ENCODE measurements at places on chromosomes 3 and 15. TPM values are rescaled to one million over a fixed set of nuclear protein-coding genes. Genes with fewer than 3 reads are reported as not detected.

DNA sequence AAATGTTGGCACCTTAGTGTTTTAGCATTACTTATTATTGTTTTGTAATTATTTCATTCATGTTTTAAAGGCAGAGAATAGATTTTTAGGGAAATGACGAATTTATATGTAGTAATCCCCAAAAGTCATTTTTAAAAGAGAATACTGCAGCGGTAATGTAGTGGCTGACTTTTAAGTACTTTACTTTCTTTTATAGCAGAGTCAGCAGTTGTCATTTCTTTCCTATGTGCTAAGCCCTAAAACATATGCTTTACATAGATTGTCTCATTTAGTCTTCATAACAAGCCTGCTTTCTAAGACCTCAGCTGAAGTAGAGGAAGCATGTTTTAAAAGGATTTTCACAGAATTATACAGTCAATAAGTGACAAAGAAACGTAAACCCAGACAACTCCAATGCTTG, 102.1 kb upstream of the PEX5L start:
- DNase-seq, result no peak

- DNase-seq, result no peak
Measured at GRCh38 chr3:101155825-101156224, 162.6 kb upstream of the ABI3BP start.

GRCh38 chr15:61700803-61701202, 359.4 kb downstream of the VPS13C start:
- DNase-seq, result no peak

DNA sequence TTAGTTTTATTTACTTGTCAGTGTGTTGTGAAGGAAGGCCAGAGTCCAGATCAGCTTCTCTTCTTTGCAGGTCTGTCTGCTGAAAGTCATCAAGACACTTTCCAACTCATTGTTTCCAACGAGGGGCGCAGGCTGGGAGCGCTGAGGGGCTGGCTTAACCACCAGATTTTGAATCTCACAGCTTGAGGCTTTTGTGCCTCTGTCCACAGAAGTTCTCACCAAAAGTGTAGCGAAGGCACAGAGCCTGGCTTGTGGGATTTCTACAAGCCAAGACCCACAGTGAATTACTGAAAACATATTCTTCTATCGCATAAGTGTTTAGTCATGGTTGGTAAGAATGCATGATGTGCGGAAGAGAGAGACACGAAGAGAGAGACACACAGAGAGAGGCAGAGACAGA, 35.2 kb downstream of the BHLHE40 start:
- DNase-seq, result no peak

GRCh38 chr3:177689869-177690268, 492.6 kb upstream of the TBL1XR1 start:
- DNase-seq, result no peak

DNA sequence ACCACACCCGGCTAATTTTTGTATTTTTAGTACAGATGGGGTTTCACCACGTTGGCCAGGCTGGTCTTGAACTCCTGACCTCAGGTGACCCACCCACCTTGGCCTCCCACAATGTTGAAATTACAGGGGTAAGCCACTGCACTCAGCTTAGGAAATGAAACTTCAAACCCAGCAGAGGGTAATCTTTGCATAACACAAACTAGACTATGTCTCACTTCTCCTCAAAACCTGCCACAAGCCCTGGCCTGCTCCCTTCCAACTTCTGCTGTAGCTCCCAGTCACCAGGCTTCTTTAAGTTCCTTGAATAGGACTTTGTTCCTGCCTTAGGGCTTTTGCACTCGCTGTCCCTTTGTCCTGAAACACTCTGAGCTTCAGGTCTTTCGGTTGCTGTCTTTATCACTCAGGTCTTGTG, 39.2 kb upstream of the SEMA4B start:
- no peak for DNase-seq

- DNase-seq, result no peak
Measured at GRCh38 chr3:16182612-16183011, 8.1 kb downstream of the GALNT15 start.

Gene LRRC31
- total RNA-seq, result 2.8 TPM

DNA sequence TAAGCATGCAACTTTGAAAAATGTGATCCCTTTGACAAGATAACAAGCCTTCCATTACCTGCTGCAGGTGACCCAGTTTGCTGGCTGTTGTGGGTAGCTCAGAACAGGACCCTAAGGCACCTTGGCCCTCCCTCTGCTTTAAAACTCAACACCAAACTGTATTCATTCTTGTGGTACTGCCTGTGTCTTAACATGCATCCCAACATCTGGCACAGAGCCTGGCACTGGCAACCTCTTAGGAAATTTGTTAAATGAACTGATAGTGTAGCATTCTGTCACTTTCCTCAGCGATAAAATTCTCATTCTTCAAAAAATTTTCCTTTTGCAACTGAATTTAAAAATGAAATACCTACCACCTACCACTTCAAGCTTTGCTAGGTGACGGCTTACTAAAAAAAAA, 287.3 kb upstream of the ADAMTS9 start:
- DNase-seq, result no peak

Gene CCR3
- total RNA-seq, result 0.17 TPM

GRCh38 chr3:50287262-50287661, 5.0 kb downstream of the IFRD2 start:
- no peak for DNase-seq

GRCh38 chr3:184558726-184559125, 2.9 kb upstream of the EPHB3 start:
- DNase-seq, result no peak

Gene CP
- 5.4 TPM for total RNA-seq

Gene TM6SF1
- total RNA-seq, result not detected

Gene PDIA3
- 431 TPM for total RNA-seq

Gene SERPINI1
- 2.2 TPM for total RNA-seq

Gene HIGD1A
- 90.4 TPM for total RNA-seq

DNA sequence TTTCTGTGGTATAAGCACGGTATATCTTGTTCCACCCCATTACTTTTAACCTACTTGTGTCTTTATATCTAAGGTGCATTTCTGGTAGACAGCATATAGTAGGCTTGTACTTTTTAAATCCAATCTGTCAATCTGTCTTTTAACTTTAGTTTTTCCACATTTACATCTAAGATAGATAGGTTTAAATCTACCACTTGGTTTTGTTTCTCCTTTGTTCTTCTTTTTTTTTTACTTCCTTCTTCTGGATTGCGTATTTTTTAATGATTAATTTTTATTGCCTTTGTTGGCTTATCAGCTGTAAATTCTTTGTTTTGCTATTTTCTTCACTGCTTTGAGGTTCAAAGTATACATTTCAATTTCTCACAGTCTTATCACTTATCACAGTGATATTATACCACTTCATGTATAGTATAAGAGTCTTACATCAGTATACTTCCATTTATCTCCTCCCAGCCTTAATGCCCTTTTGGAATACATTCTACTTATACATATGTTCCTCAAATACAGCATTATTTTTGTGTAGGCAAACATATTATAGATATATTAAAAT, 31.0 kb downstream of the IQCB1 start:
- no peak for DNase-seq

Gene KLHL40
- total RNA-seq, result not detected

Gene GNB5
- 35.6 TPM for total RNA-seq

- no peak for DNase-seq
Measured at GRCh38 chr3:48928679-48929078, 10.0 kb downstream of the ARIH2 start.

Gene SMCO1
- not detected for total RNA-seq

Gene FOXL2
- 0.86 TPM for total RNA-seq

DNA sequence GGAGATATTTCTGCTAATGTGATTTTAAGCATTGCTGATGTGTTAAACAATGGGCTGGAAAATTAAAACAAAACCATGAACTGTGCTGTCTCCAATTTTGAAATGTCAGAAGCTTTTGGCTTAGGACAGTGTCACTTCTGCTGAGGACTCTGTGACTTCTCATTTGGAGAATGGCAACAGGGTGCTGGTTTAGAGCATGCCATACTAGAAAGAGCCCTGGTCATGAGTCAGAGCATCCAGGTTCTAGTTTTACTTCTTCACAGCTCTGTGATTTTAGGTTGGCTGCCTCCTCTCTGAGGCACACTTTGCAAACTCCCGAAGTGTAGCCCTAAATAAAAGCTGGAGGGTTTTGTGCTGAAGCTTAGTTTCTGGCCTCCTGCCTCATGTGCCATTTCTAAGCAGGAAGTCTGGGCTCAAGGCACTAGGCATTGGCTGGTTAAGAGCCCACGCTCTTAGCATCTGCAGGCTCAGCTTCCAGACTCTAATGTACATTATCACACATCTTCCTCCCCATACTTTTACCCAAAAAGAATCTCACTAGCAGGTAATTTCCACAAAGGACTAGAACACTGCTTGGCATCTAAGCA, 193.8 kb downstream of the CNTN3 start:
- DNase-seq, result no peak

DNA sequence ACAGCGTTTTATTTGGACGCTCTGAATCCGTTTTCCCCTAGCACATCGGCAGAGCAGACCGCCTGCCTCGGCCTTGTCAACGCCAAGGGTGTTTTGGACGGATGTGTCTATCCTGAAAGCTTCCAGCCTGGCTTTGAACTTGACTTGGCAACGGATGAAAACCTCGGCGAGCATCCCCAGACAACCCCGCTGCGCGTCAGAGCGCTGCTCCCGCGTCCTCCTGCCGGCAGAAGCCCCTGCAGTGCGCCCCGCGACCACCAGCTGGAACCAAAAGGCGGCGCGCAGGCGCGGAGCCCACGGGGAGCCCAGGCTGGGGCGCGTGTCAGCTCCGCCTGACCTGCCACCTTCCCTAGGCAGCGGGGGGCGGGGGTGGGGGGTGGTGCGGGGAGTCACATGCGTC, 26.2 kb upstream of the ARL8B start:
- no peak for DNase-seq

DNA sequence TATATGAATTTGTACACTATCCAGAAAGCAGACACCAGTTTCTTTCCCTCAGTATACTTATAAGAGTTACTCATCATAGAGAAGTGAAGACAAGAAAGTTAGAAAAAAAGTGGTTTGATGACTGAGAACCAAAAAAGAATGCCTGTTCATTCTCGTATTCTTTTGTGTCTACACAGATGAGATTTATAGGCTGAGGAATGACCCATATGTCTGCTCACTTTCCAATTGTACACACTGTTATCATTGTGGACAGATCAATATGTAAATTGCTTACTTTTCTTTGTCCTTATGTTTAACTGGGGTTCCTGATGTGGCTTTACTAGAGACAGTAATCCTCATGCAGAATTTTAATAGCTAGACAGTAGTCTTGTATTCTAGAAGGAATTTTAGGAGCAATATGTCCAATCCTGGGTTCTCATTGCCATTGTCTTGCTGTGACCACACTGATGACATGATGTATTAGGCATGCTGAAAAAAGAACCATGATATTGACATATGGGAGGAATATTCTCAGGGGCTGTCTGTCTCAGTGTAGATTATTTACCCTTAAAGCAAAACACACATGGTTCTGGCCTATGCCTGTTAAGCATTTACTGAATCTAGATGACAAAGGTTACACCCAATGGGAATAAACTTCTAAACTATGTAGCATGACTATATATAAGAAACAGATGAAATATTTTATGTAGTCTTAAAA, 669.7 kb downstream of the ROBO1 start:
- DNase-seq, result no peak

Gene SLC51A
- not detected for total RNA-seq

- no peak for DNase-seq
Measured at GRCh38 chr15:93493172-93493571, 404.2 kb upstream of the RGMA start.

DNA sequence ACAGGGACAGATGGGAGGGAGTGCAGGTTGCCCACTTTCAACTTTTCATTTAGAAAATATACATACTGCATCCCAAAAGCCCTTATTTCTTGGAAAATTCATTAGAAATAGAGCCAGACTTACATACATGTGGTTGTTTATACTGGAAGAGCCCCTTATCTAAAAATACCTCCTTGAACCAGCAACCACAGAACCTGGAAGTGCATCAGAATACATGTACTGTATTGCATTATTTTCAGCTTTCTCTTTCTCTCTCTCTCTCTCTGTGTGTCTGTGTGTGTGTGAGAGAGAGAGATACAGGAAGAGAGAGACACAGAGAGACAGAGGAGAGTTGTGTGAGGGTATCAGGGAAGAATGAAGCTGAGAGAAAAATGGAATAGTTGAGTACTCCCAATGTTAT, 29.5 kb upstream of the LSAMP start:
- DNase-seq, result no peak

GRCh38 chr3:102084006-102084405, 234.7 kb downstream of the NFKBIZ start:
- DNase-seq, result no peak

Gene PAQR9
- 1.3 TPM for total RNA-seq

DNA sequence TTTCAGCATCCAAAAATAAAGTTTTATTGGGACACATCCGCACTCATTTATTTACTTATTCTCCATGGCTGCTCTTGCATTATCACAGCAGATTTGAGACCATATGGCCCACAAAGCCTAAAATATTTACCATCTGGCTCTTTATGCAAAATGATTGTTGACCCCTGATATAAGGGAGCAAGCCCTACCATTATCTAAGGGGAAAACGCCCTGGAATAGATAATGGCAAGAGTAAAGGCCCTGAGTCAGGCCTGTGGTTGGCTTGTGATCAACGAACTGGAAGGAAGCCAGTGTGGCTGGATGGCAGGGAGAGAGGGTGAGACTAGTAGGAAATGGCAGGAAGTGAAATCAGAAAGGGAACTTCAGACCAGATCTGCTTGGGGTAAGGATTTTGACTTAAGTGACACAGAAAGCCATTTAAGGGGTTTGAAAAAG, 24.6 kb upstream of the DMXL2 start:
- peak; percentile 13 for DNase-seq

Gene CACNA2D3
- total RNA-seq, result not detected

GRCh38 chr3:111853068-111853467, 6.0 kb upstream of the PHLDB2 start:
- no peak for DNase-seq

- DNase-seq, result no peak
Measured at GRCh38 chr3:43400781-43401730, 114.7 kb downstream of the SNRK start.

- DNase-seq, result no peak
Measured at GRCh38 chr3:190528706-190529105, 14.8 kb downstream of the IL1RAP start.

Gene ISLR2
- not detected for total RNA-seq

Gene AEN
- total RNA-seq, result 43.4 TPM
